ENCODE measurements at places on chromosomes 3 and 15. TPM values are rescaled to one million over a fixed set of nuclear protein-coding genes. Genes with fewer than 3 reads are reported as not detected.

Gene TRH
- not detected for total RNA-seq

Gene P2RY1
- total RNA-seq: 3.5 TPM

Gene CFAP20DC
- 2.3 TPM for total RNA-seq

Gene KLHL6
- total RNA-seq: 5.7 TPM

Gene CYP19A1
- total RNA-seq: not detected

Gene CATSPER2
- 0.33 TPM for total RNA-seq

Gene BLM
- 9.0 TPM for total RNA-seq

Gene FRMD5
- total RNA-seq: 25.1 TPM

Gene PLSCR2
- not detected for total RNA-seq

Gene FSTL1
- 690 TPM for total RNA-seq

Gene POU1F1
- total RNA-seq: not detected

Gene FGF12
- total RNA-seq: 1.3 TPM

Gene NPAP1
- not detected for total RNA-seq

Gene PXYLP1
- 2.1 TPM for total RNA-seq

Gene SAMMSON
- not detected for total RNA-seq

Gene PRTG
- 0.92 TPM for total RNA-seq

Gene POPDC2
- 0.11 TPM for total RNA-seq

Gene GRAMD1C
- total RNA-seq: 20.2 TPM

Gene GCHFR
- total RNA-seq: 10.6 TPM

Gene MAP6D1
- 2.9 TPM for total RNA-seq

Gene GOLGA6A
- total RNA-seq: not detected

Gene TMEM40
- total RNA-seq: not detected

Gene THSD4
- 35.2 TPM for total RNA-seq

Gene SKOR1
- 0.07 TPM for total RNA-seq

Gene PLCH1
- total RNA-seq: 0.04 TPM

Gene EHHADH
- total RNA-seq: 3.2 TPM

Gene SPINK8
- total RNA-seq: not detected

Gene RBM5
- total RNA-seq: 116 TPM

Gene GOLGA8S
- total RNA-seq: 0.04 TPM

Gene PAQR5
- total RNA-seq: 0.07 TPM

Gene C3orf70
- 0.42 TPM for total RNA-seq

Gene DALRD3
- total RNA-seq: 37.4 TPM

Gene ANKRD63
- not detected for total RNA-seq
